CD14-positive monocyte (primary cell): ENCODE measurements at places on chromosomes 1 and 21.

DNA sequence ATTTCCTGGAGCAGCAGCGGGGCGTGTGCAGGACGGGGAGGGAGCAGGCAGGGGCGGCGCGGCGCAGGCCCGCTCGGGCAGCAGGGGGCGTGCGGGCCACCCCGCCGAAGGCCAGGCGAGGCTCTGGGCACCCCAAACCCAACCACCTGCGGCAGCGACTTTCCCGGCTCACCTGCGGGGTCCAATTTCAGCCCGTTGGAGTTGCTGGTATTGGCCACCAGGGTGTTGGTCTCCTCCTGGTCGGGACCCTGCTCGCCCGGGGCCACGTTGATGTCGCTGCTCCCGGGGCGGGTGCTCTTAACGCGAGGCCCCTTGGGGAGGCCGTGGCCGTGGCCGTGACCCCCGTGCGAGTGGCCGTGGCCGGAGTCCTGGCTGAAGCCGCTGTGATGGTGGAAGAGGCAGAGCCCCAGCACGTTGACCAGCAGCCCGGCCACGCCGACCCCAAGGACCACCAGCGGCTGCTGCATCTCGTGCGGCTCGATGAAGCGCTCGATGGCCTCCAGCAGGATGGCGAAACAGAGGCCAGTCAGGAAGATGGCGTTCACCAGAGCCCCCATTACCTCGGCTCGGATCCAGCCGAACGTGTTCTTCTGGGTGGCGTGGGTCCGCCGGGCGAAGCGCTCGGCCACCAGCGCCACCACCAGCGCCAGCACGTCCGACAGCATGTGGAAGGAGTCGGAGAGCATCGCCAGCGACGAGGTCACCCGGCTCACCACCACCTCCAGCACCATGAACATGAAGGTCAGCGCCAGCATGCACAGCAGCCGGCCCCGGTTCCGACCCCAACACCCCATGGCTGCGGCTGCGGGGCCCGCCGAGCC lies 932 bp downstream of the SLC30A1 start:
- DNase-seq = peak; percentile 55

GRCh38 chr1:54180701-54181360 lies 19.0 kb downstream of the CYB5RL start:
- DNase-seq = no peak

- peak; percentile 29 for DNase-seq
Observed at GRCh38 chr1:206633708-206634121, 1.6 kb upstream of the DYRK3 start.

- DNase-seq = no peak
Observed at GRCh38 chr1:193462629-193463320, 276.4 kb upstream of the B3GALT2 start.

GRCh38 chr1:229563241-229563640 lies 4.7 kb upstream of the ABCB10 start:
- no peak for DNase-seq

DNA sequence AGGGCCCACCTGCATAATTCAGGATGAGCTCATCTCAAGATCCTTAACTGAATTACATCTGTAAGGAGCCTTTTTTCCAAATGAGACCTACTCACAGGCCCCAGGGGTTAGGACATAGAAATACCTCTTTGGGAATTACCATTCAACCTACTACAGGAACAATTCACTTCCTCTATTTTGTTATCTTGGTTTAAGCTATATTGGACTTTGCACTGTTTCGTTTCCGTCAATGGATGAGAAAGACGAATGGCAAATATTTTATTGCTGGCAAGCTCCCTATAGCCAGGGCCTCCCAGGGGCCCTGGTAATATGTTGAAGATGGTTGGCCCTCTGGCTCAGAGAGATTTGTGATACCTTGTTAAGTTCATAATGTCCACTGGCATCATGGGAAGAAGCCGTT lies 384.2 kb upstream of the DUSP10 start:
- DNase-seq = no peak

DNA sequence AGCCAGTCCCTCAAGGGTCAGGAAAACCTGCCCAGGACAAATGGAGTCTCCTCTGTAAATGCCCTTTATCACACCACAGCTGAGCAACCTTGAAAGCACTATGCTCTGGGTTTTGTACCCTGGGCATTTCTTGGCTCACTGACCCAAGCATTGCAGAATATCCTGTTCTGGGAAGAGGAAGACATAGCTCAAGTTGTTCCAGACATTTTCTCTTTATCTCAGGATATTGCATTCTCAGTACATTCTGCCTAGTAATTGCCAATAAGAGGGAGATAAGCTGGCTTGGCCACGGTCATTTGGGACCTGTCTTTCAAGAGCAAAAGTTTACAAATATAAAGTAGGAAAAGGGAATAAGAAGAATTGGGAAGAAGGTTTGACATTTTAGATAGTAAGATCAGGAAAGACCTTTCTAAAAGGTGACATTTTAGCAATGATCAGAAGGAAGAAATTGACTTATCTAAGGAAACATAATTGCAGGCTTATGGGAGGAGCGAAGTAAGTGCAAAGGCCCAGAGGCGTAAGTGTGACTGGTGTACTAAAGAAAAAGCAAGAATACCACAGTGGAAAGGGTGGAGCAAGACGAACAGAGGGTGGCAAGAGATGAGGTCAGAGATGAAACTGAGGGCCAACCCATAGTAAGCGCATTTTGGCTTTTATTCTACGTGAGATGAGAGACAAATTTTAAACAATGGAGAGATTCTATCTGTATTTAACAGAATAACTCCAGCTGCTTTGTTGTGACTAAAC lies 394.0 kb upstream of the CXADR start:
- DNase-seq = no peak

DNA sequence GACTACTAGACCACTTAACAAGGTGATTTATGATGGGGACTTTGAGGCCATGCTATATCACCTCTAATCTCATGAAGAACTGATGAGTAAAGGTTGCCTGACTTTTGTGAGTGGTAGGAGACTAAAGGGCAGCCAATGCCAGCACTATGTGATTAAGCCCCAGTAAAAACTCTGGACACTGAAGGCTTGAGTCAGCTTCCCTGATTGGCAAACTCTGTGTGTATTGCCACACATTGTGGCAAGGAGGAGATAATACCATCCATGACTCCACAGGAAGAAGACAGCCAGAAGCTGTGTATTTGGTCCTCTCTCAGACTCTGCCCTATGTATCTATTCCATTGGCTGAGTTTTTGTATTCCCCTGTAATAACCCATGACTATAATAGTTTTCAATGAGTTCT lies 413.3 kb upstream of the ZRANB2 start:
- peak; percentile 4 for DNase-seq

DNA sequence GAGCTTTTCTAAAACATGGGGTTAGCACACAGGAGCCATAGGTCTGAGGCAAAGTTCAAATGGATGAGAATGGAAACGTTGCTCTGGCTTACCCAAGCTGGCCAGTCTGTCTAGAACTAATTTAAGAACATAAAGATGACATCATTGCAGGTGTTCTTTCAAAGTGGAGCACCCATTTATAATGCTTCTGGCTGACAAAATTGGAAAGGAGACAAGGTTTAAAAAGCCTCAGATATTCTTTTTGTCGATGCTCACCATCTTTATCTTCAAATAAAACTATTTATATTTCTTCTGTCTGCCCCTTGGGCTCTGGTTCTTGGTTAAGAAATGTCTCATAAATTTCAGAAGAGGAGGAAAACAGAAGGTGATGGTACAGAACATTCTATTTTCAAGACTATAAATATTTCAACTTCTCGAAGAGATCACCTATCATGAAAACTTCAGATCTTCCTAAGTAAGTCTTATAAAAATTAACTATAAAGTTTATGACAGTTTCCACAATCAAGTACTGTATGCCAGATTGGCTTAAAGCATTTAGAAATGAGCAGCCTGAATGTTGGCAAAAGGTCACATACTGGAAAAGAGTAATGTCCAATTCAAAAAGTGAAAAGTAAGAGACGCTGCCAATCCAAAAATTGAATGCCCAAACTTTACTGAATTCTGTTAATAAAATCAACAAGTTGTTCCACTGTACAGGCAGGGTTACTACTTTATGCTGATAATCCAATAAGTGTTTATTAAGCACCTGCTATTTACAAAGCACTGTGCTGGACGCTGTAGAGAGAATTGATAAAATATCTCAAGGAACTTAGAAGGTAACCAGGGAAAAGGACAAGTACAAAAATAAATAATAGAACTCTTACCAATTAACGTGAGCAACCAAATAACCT lies 92.0 kb downstream of the ETS2 start:
- DNase-seq = no peak

- DNase-seq = peak; percentile 7
Observed at GRCh38 chr1:67110352-67110751, 24.4 kb downstream of the C1orf141 start.

- no peak for DNase-seq
Observed at GRCh38 chr1:232150770-232151548, 479.0 kb downstream of the SIPA1L2 start.

GRCh38 chr21:40386294-40386911 lies 460.6 kb downstream of the DSCAM start:
- no peak for DNase-seq

- no peak for DNase-seq
Observed at GRCh38 chr1:115182012-115182715, 92.9 kb upstream of the TSPAN2 start.

DNA sequence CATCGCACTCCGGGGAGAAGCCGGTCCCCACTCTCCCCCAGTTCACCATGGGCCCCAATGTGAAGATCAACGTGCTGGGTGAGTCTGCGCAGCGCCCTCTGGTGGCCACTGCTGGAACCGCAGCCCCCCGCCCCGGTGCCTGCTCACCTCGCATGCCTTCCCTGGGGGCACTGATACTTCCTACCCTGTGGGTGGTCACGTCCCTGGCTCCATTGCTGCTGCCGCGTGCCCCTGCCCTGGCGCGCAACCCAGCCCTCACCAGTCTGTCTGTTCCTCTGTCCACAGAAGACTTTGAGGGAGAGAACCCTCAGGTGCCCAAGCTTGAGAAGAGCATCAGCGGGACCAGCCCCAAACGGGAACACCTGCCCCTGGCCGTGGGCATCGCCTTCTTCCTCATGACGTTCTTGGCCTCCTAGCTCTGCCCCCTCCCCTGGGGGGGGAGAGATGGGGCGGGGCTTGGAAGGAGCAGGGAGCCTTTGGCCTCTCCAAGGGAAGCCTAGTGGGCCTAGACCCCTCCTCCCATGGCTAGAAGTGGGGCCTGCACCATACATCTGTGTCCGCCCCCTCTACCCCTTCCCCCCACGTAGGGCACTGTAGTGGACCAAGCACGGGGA lies 7.6 kb downstream of the EFNA3 start:
- peak; percentile 48 for DNase-seq

DNA sequence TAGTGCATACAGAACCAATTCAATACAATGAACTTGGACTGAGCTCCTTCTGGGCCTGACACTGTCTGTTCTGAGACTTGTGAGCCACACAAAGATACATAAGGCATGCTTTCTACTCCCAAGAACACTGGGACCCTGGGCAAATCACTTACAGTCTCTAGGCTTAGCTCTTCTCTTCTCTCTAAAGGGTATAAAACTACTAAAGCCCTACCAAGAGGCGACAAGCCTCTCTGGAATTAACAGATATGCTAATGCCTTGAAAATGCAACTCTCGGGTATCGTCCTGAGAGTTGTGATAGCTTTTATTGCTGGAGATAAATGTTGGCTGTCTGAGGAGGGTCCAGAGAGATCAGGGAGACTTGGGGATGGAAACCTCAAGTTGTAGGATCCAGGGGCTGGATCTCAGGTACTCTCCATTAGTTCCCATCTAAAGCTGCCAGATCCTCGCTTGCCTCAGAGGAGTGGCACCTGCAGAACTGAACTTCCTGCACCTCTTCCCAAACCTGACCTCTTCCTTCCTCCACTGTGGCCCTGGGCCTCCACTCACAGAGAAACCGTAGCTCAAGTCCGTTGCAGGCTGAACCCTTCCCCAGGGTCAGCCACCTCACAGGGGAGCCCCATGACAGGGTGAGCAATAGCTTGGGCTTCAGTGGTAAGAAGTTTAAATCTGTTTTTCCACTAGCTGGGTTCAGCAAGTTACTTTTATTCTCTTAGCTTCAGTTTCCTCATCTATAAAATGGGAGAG lies 11.5 kb upstream of the CFAP45 start:
- DNase-seq = peak; percentile 64

GRCh38 chr1:223859058-223859457 lies 13.3 kb upstream of the TP53BP2 start:
- no peak for DNase-seq

- peak; percentile 88 for DNase-seq
Observed at GRCh38 chr1:159882527-159882862, 17.5 kb downstream of the CFAP45 start.

DNA sequence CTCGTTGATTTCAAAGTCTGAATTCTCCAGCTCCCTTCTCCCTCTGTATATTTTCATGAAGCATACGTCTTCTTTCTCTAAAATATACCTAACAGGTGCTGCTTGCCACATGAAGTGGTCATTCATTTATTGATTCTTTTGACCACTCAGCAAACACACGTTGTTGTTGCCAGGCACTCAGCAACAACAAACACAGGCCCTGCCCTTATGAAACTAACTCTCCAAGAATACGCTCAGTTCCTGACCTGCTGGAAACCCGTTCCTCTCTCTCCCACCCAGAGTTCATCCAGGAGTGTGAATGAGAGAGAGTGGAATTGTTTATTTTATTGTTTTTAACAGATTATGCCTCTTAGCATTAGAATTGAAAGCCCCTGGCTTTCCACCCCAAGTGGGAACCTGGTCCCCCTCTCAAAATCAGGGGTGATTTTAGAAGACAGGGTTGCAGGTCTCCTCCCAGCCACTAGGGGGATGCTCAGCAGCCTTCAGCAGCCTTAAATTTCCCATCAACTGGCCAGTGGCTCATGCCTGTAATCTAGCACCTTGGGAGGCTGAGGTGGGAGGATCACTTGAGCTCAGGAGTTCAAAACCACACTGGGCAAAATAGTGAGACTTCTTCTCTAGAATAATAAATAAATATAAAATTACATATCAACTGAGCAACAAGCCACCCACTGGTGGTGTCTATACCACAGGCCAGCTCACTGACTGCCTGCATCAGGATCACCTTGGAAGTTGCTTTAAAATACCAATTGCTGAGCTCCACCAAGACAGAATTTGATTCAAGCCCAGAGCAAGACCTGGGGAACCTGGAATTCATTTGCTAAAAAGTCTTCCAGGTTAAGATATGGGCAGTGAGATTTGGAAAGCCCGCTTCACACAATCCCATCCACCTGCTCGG lies 181.0 kb upstream of the KLHDC7A start:
- no peak for DNase-seq

GRCh38 chr1:203569490-203570318 lies 56.9 kb upstream of the ATP2B4 start:
- DNase-seq = no peak

DNA sequence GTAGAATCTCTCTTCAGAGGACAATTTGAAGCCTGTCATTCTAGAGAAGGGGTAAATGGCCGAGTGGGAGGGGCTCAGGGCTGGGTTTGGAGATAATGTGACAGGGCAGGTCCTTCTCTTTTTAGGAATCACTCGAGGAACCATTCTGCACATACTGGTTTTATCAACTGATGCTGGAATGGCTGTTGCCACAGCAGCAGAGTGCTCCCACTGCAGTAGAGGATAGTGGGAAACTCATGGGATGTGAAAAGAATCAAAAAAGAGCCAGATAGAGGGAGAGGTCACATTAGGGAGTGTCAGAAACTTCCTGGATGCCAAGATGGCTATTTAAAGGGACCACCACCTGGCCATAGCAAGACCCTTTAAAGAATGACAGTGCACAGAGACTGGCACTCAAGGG lies 105.3 kb downstream of the NAV1 start:
- no peak for DNase-seq
